ENCODE measurements at places on chromosomes 13 and 19.

DNA sequence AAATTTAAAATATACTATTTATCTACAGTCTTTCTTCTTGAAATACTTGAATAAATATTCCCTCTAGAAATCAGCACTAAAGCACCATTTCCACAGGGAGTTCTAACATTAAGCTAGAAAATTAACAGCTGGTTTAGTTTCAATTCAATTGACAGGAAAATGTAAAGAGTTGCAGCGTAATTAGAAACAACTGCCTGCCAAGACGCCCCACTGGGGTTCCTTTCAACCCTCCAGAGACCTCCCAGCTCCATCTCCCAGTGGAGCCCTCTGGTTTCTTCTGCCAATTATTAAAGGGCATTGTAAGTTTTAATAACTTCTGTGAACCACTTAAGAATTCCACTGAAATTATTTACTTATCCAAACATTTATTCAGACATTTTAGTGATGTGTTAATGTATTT is 4.2 kb downstream of the GJA3 start:
- DNase-seq = no peak

- DNase-seq = no peak
Measured at GRCh38 chr19:58558066-58558622, at the start of gene UBE2M. Gene UBE2M, minus strand, starts transcription at chr19:58558611. Its CDS starts 230 bp downstream, at chr19:58558381.

DNA sequence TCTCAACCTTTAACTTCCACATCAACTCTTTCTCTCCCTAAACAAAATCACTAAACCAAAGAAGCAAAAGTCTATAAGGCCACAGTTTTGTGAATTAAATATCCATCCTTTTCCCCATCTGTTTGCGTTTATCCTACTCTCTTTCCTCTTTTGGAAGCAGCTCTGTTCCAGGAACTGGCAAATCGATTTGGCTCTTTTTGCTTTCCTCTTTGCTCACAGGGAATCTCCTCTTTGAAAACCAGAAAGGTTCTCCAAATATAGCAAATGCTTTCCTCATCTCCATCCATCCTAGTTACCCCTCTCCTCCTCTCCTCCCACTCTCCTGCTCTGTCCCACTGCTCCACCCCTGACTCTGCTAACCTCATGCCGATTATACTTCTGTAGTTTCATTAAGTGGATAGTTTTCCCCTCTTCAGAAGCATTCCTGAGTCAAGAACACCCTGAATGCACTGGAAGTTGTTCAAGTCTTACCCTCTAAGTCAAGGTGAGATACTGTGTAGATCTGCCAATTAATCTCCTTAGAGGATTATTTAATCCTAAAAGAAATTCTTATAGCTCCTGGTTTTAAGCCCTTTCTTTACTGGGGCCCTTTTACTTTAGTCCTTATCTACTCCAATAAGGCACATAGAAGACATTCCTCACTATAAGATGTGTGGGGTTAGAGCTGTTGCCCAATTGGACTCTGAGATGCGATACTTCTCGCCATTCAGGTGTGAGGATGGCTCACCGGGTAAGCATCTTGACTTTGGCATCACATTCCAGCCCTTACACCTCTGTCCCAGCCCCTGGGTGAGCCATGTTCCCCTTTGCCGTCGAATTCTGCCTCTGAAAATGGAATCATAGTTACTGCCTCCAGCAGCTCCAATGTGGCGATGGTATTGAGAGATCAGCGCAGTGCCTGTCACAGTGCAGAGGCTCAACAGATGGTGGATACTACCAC is 67.6 kb downstream of the COL4A2 start:
- DNase-seq = no peak

DNA sequence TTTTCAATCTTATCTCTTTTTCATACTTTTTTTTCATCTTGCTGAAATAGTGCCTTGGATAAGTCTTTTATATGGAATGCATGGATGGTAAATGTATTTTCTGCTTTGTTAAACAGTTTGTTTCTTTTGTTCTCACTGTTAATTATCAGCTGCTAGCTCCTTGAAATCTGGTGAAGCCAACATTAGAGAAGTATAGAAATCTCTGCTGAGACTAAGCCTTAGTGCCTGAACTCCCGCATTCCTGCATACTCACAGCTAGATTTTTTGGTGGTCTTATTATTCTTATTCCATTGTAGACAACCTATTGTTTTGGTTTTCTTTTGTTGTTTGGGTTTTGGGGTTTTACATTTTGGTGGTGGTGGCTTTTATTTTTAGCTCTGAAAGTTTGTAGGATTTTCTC is 48.4 kb downstream of the DNAJC15 start:
- DNase-seq = no peak

- no peak for DNase-seq
Measured at GRCh38 chr19:50331994-50332243, 2.7 kb upstream of the KCNC3 start.

GRCh38 chr19:51921949-51922348 is 5.3 kb upstream of the ZNF613 start:
- DNase-seq = no peak

GRCh38 chr13:28346154-28346553 is 148.8 kb downstream of the FLT1 start:
- DNase-seq = no peak

DNA sequence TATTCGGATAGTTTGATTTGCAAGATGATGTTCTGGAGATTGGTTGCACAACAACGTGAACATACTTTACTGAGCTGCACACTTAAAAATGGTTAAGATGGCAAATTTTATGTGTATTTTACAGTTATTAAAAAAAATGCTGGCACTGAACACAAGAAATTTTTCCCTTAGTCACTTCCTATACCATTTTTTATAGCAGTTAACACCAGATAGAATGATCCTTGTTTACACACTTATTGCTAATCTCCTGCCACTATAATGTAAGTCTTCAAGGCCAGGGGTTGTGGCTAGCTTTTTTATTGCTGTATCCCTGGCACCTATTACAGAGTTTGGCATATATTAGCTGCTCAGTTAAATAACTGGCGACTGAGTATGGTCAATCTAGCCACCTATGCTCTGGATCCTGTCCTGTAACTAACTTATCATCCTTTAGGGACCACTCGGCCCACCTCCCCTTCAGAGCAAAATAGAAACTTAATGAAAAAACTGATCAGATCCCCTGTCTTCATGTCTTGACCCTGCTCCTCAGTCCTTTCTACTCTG is 2.0 kb upstream of the EBPL start:
- DNase-seq = no peak

DNA sequence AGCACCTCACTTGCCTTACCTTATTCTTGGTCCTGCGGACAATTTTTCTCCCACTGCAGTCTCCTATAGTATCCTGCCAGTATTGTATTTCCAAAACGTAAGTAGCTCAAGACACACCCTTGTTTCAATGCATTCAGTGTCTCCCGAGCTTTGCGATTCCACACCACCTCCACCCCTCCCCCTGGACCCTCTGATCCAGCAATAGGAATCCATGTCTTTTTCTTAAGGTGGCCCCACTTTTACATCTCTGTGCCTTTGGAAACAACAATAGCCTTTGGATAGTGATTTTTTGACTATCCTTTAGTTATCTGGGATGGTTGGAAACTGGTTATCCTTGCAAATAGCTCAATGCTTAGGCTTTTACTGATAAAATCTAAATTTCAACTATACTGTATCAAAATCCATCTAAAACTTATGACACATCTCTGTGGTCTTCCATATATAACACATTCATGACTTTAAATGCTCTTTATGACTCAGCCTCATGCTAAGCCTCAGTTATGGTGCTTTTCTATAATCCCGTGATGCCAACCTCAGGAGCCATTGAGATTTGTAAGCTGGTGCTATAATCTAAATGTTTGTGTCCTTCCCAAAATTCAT is 27.1 kb downstream of the FAM216B start:
- DNase-seq = no peak

DNA sequence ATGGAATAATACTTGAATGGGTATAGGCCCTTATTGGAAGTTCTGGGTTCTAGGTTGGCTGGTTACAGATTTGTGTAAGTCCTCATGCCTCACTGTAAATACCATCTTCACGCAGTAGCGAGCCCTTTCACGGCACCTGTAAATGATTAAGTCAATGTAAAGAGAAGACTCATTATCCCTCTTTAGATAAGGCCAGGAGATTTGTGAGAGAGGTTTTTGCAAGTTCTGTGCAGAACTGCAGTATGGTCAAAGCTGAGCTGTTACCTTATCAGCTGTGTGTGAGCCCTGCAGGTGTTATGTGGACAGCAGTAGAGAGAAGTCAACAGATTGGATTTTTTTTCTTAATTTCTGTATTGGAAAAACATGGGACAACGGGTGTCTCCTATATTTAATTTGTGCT is 141.6 kb downstream of the SHISA2 start:
- DNase-seq = no peak

GRCh38 chr13:50033725-50034124 is 18.5 kb downstream of the KCNRG start:
- DNase-seq = no peak

DNA sequence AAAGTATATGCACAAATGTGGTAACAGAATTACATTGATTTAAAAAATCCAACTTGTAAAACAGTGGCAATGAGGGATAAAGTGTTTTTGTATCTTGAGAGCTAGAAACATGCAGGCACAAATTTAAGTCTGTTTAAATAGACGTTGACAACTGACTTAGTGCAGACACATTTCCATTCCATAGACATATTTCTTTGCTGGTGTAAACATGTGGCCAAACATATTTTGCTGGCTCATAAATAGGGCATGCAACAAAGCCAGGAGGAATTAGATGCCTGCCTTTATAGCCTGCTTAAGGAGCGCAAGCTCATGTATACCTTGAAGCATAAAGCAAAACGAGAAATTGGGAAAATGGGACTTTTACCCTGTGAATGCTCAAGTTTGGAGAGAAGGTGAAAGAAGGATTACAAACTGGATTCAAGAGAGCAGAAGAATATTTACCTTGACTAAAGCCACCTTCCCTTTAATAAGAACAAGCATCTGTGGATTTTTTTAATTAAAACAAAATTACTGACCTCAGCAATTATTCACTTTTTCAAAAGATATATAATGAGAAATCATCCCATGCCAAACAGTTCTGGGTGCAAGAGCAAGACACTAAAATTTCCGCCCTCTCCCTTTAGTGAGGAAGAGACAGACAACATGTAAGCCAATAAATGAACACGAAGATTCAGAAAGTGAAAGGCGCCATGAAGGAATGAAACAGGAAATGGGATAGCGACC is 71.0 kb downstream of the DCT start:
- no peak for DNase-seq

- DNase-seq = no peak
Measured at GRCh38 chr19:52542984-52543664, 15.7 kb downstream of the ZNF808 start.

- DNase-seq = no peak
Measured at GRCh38 chr13:96223231-96223630, 133.3 kb downstream of the HS6ST3 start.

- no peak for DNase-seq
Measured at GRCh38 chr13:29847501-29847983, 2.9 kb downstream of the UBL3 start.

DNA sequence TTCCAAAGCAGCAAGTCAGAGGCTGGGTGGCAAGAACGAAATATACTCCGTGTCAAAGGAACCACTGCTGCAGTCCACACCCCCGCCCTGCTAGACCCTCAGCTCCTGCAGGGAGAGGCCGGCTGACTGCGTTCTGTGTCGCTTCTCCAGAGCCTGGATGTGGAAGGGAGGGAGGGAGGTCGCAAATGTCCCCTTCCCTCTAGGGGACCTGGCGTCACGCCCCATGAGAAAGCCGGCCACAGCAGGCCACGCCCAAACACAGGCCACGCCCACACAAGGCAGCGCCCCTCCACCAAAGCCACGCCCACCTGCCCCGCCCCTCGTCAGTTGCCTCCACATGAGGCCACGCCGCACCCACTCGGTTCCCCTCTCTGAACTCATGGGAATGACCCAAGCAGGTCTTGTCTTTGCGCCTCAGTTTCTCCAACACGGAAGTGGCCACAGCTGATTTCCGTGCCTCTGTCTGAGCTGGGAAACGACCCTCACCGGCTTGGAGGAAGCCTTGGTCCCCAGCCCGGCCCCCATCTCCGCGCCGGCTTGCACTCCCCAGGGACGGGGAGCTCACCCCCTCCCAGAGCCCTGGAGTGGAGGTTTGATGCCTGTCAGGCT is 38.4 kb upstream of the TCF3 start:
- no peak for DNase-seq

DNA sequence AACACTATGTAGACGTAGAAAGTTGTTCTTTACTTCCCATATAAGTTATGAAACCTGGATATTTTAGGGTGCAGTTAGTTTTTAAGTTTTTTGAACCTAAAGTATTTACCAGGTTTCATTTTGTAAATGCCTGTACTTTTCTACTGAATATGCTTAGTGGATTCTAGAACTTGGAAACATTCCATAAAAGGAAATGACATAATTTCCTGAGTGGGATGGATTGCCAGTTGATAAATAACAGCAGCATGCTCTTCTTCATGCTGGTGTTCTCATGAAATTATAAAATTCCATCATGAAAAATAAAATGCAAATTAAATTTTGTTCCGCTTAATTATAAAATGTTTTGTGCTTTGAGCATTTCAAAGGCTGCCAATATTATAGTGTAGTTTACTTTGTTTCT is 362.2 kb upstream of the PCDH20 start:
- no peak for DNase-seq

DNA sequence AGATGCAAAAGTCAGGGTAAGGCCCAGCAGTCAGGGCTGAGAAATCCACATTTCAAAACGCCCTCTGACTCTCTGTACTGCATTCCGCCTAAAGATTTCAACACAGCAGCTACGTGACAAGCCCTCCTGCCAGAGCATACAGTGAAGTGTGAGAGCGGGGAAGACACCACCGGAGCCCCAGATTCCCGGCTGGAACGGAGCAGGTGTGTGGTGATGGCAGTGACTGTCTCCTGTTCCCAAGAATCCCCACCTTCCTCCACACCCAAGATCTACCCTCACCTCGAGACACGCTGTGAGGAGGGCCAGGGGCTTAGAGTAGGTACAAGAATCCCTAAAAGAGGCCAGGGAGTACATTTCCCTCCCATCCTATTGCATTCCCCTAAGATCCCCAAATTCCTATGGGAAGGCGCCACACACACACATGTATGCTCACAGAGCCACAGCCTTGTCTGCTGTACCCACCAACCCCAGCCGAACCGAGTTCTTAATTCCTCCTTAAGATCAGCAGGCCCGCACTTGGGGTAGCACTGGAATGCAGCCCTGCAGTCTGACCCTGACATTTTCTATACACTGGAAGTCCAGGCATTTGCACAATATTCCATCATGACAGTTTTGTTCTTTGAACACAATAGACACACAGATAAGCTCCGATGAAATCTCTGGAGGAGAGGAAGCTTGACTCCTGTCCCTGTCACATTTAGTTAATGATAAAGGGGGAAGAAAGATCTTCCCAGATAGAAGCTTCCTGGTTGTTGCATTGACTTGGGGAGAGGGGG is 102.9 kb downstream of the FOXO1 start:
- no peak for DNase-seq

DNA sequence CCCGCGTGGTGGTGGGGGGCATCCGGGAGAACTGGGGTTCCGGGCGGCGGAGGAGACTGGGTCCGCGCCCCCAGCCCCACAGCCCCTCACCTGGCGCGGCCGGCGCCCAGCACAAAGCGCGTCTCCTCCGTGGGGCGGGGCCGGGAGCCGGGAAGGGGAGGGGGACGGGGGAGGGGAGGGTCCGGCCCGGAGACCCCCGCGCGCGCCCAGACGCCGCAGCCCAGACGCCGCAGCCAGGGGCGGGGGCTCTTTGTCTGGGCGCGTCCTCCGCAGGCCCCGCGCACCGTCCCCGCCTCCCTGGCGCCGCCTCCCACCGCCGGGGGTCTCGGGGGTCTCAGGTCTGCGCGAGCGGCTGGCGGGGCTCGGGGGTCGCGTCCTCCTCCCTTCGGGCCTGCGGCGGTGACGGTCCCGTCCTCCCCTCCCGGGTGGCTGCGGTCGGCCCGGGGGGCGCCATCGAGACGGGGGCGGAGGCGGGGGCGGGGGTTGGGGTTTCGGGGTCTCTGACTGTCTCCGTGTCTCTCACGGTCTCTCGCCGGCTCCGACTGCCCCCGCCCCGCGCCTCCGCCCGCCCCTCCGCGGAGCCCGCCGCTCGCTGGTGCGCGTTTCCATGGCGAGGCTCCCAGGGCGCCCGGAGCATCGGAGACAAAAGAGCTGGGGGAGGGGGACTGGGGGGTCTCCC is at the start of gene PLPPR3:
Gene PLPPR3 (minus strand): TSS at position 131 of the 679 bp plus-strand sequence. CDS start 396 bp downstream, outside the sequence.
- DNase-seq = no peak
